CD4-positive, alpha-beta T cell treated with Interleukin-10 for 1 hour (primary cell): ENCODE measurements at places on chromosomes 7 and 10.

- DNase-seq = no peak
Observed at GRCh38 chr7:51234139-51234538, 82.5 kb downstream of the COBL start.

DNA sequence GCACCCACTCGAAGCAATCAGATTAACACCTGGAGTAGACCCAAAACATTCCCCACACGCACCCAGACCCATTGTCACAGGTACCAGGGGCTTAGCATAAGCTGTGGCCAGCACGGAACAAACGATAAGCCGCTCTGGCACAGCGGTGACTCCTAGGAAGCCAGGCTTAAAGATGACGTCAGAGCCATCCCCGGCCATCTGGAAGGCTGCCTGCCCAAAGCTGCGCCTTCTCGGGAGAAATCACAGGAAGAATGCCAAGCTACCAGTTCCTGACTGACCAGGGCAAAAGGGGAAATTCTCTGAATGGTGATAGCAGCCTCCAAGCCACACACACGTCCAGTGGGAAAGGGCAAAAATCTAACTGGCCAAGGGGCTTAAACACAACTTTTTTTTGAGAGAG, 13.0 kb upstream of the WIPI2 start:
- DNase-seq = no peak

- peak; percentile 36 for DNase-seq
Observed at GRCh38 chr10:63554657-63555056, 33.5 kb downstream of the REEP3 start.

DNA sequence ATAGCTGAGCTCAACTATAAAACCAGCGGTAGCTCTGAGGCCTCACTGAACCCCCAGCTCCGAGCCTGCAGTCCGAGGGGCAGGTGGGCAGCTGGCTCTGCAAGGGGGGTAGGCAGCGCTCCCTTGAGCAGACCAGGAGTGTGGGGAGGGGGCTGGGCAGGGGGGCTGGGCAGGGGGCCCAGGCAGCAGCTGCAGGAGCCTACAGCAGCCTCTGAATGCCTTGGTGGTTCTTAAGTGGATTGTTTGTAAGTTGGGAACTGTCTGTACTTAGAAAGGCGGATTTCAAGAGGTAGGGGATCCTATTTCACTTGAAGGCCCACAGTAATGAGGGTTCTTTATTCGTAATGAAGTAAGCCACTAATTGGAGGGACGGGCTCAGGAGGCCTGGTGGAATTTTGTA, 72.3 kb downstream of the ICA1 start:
- no peak for DNase-seq

GRCh38 chr10:33833566-33833965, 499.1 kb upstream of the NRP1 start:
- no peak for DNase-seq

GRCh38 chr7:32892521-32893206, 1.1 kb upstream of the KBTBD2 start:
- DNase-seq = peak; percentile 73

DNA sequence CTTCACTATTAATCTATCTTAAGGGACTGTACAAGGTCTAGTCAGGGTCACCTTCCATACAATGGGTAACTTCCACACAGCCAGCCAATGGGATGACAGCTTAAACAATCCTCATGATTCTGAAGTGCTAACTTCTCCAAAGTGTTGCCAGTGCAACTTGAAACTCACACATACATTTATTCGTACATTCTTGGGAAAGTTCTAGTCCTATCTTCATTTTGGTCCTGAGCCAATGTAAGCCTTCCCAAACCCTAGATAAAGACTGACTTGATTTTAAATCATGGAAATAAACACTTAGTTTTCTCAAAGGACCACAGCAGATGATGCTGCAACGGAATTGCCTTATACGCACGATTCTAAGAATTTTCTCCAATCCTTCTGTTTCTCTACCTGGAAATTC, 117.5 kb upstream of the COL1A2 start:
- DNase-seq = no peak

GRCh38 chr10:28797904-28798371, 120.6 kb downstream of the BAMBI start:
- DNase-seq = no peak

DNA sequence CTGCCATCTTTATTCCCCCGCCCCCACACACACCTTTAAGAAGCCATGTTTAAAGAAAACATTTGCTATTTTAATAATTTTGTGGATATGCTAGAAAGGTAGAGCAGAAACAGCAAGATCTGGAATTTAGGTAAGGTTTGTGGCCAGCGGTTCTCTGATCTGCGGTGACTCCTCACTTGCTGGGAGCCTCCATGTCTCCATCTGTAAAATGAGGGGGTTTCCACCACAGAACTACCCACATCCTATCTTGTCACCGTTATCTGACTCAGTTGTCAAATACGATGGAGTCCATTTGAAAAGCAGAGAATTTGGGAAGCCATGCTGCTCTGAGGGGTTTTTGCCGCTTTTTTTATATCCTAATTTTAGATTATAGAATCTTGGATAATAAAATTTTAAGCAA, 23.3 kb downstream of the MACC1 start:
- DNase-seq = no peak

- no peak for DNase-seq
Observed at GRCh38 chr7:28591041-28591674, 178.8 kb downstream of the CREB5 start.

- no peak for DNase-seq
Observed at GRCh38 chr7:117333168-117333567, 10.3 kb upstream of the WNT2 start.

GRCh38 chr7:138226001-138226476, 149.8 kb downstream of the AKR1D1 start:
- DNase-seq = no peak

- DNase-seq = no peak
Observed at GRCh38 chr7:157396316-157397035, 59.7 kb downstream of the DNAJB6 start.

- DNase-seq = no peak
Observed at GRCh38 chr7:997404-998395, 14.7 kb downstream of the CYP2W1 start.

DNA sequence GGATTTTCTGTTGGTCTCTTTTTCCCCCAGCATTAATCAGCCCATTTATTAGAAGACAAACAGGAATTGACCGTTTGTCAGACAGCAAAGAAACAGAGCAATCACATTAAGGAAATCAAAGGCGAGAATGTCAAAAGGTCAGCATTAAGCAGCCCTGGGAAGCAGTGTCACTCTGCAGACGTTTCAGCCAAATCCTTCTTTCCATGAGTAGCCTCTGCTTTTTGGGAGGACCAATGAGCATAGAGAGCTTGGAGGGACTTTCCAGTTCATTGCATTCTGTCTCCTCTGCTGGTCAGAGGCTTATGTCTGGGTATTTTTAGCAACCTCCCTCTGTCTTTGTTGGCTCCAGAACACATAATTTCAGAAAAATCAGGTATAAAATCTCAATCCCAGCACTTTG, 481.4 kb downstream of the GALNT17 start:
- no peak for DNase-seq

DNA sequence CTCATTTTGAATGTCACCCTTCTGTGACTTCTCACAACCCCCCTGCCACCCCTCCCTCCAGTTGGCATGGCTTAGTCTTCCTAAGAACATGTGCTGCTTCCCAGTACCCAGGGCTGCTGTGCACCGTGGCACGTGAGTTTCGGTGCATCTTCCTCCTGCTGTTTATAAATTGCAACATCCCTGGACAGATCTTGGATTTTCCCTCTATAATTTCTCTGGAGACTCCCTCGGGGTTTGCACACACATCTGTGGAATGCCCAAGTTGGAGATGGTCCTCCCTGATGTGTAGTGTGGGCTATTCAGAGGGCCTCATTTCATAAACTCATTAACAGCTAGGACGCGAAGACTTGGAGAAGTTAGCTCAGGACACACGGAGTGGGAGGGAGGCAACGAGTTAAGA, 52.9 kb downstream of the IKZF1 start:
- DNase-seq = no peak

GRCh38 chr7:36527549-36527913, 137.9 kb downstream of the ANLN start:
- no peak for DNase-seq

- DNase-seq = no peak
Observed at GRCh38 chr10:82335831-82336230, 460.8 kb downstream of the NRG3 start.

GRCh38 chr7:85561706-85562105, 374.9 kb upstream of the SEMA3D start:
- DNase-seq = no peak

DNA sequence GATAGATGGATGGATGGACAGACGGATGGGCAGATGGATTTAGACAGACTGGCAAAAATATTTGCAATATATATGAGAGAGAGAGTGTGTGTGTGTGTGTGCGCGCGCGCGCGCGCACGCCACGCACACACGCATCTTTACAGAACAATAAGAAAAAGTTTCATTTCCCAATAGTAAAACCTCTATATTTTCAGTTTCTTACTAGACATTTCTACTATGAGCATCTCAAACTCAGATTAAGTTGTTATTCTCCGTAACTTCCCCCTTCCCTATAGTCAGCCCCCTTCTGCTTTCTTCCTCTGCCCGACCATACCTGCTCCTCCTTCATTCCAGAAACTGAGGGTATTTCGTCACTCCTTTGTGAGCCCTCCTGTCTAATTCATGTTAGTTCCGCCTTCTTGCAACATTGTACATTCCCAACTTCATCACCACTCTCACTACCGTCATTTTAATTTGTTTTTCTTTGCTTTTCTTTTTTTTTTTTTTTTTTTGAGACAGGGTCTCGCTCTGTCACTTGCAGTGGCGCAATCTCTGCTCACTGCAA, 154.4 kb upstream of the SH2B2 start:
- peak; percentile 20 for DNase-seq

- DNase-seq = no peak
Observed at GRCh38 chr10:47107007-47107747, 192.8 kb upstream of the GDF10 start.

GRCh38 chr7:30799206-30799975, 28.2 kb downstream of the MINDY4 start:
- no peak for DNase-seq

DNA sequence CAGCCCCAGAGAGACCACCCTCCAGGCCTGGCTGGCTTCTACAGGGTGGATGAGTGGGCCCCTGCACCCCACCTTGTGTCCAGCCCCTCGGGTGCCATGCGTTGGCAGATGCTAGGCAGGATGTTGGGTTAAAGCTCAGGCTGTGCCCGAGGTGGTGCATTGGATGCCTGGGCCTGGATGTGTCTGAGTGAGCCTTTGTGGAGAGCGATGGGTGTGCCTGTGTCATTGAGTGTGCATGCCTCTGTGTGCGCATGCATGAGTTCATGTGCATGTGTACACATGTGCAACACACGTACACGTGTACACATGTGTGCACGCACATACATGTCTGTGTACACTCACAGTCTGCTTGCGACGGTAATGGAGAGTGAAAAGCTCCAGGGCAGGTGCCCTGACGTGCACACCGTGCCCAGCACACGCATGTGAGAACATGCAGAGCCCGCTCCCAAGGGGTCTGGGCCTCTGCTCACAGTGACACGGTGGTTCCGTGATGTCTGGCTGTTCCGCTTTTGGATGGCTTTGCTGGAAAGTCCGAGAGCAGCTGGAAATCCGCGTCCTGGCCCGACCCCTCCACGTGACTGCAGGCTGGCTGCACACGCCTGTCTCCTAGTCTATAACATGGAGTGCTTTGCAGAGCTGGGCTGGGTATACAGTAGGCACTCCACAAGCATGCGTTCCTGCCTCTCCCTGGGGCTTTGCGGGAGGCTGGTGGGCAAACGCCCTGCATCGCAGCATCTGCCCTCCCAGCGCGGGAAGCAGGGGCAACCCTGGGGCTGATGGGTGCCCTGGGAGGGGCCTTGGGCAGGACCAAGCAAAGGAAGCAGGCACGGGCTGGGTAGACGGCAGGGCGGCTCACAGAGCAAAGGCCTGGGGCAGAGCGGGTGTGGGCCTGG, 36.9 kb downstream of the ELFN1 start:
- DNase-seq = no peak

DNA sequence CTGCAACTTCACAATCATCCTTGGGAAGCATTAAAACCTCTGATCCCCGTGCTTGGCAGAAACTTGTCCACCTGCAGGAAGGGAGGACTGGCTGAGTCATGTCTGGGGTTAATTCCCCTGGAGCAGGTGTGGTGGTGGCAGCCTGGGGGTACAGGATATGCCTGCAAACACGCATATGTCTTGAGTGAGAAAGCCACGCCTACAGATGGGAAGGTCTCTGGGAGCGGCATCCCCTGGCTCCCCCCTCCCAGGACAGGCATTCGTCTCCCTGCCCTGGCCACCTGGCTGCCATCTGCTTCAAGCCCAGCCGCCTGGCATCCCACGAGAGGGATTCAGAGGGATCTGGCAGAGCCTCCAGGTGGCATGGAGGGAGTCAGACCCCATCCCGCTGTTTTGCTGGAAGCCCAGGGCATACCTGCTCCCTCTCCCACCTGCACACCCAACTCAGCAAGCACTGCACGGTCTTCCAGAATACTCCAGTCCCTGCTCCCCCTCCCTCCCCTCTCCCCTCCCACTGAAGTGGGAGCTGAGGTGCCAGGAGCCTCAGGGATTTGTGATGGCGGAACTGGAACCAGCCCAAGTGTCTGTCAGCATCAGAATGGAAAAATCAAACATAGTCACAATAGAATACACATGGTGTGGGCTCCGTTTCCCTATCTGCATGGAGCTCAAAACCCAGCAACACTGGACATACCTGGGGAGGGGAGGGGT, 61.0 kb downstream of the CAMK2B start:
- no peak for DNase-seq

- DNase-seq = no peak
Observed at GRCh38 chr10:79352035-79352877, 5.0 kb downstream of the PPIF start.

DNA sequence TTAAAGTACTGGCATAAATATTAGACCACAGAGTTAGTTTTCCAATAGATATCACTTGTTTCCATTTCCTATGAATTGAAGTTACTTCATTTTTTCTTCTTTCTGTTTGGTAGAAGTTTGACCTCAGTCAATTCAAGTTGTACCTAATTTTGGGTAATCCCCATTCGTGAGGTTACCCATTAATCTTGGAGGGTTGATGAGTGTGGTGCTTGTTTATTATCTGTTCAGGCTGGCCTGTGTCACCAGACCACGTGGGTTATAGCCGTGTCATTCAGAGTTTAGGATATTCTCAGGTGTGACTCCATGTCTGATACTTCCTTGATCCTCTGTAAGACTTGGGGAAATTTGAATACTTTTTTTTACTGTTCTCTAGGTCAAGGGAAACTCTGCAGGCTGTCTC, 133.9 kb upstream of the TPK1 start:
- no peak for DNase-seq

- no peak for DNase-seq
Observed at GRCh38 chr7:155824227-155824886, 12.1 kb upstream of the SHH start.

GRCh38 chr7:128454808-128455542, 703 bp upstream of the HILPDA start:
- no peak for DNase-seq

DNA sequence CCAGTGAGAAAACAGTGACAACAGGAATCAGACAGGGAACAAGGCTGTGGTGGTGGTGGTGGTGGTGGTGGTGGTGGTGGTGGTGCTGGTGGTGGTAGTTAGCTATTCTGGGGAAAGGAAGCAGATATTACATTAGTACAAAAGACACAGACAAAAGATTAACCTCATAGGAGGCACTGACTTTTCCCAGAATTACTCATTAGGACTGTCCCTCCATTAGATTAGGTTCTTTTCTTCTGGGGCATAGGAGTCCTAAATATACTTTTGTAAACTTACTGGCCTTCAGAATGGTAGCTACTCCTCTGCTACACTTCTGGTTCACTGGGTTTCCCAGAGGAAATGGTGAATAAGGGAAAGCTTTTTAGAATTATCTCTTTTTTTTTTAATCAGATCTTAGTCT, 156.6 kb upstream of the SEMA3D start:
- DNase-seq = no peak
